Activated CD4-positive, alpha-beta T cell treated with anti-CD3 and anti-CD28 coated beads, Interleukin-2, amount 50 U/mL, for 4 hours (primary cell): ENCODE measurements at places on chromosomes 2 and 18.

- DNase-seq: no peak
Measured at GRCh38 chr2:221492636-221493035, 79.5 kb downstream of the EPHA4 start.

DNA sequence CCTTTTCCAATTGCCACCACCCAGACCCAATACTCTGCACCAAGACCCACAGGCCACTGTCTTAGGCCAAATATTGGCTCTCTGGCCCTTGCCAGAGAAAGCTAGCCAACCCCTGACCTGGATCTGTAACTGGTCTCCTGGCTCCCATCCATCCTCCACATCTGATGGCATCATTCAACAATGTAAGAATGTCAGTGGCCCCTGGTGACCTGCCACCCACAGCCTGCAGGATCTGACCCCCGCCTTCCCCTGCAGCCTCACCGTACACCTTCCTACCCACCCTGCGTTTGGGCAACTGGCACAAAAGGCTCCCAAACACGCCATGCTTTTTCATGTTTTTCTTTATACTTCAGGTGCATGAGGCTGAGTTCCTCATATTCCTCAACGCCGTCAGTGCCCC is 60.0 kb upstream of the ASAP2 start:
- no peak for DNase-seq

DNA sequence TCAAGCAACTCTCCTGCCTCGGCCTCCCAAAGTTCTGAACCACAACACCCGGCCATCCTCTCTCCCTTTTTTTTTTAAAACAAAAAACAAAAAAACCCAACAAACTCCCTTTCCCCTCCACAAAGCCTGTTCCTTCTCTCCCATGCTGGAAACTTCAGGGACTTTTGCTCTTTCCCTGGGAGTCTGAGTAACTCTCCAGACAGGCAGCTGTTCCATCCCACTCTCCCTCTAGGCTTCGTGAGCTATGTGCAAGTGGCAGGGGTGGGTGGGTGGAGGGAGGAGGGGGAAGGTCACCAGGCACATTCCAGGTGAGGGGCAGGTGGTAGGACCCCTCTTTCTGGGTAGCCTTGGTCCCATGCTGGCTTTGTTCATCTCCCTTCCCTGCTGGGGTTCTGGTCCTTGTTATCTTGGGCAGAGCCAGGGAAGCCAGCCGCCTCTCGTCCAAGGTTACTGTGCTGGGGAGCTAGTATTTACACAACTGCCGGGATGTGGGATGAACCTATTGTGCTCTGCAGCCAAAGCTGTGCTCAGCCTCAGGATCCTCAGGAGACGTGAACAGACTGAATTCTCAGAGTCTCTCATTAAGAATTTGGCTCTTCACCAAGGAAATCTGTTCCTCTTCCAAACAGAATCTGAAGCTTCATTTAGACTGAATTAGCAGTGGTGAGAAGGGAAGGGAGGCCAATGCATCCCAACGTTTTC is 106.9 kb downstream of the LIPG start:
- DNase-seq: no peak

DNA sequence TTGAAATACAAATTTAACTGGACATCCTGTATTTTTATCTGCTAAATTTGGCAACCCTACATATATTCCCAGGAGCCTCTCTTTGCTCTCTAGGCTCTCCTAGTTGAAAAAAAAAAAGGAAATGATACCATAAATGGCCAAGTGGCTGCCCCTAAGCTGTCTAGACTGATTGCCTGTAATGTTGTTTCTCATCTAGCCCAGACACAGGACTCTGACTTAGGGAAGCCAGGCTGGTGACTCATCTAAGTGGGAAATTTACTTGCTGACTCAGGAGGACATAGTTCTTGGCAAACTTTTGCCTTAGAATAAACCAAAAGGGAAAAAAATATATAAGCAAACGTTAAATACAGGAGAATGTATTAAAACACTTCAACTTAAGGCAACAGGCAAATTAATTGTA is 14.6 kb upstream of the ITGAV start:
- no peak for DNase-seq

GRCh38 chr2:236794176-236794957 is 224.7 kb downstream of the ACKR3 start:
- no peak for DNase-seq

GRCh38 chr2:206989311-206989710 is 50.0 kb downstream of the CPO start:
- DNase-seq: no peak

DNA sequence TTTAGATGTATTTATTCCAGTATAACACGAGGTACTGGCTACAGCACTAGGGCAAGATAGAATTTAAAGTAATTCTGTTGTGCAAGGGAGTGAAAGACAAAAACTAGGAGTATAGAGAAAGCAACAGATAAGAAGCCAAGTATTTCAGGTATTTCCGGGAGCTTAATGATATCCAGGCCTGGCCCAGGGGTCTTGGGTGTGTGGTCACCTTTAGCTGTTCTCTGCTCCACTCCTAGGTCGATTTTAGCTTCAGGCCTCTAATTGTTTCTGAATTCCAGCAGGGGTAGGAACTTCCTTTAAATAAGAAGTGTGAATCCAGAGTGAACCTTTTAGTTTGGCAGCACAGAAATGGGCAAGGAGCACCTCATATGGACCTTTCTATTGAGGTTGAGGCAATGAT is 342.3 kb upstream of the MYT1L start:
- no peak for DNase-seq

DNA sequence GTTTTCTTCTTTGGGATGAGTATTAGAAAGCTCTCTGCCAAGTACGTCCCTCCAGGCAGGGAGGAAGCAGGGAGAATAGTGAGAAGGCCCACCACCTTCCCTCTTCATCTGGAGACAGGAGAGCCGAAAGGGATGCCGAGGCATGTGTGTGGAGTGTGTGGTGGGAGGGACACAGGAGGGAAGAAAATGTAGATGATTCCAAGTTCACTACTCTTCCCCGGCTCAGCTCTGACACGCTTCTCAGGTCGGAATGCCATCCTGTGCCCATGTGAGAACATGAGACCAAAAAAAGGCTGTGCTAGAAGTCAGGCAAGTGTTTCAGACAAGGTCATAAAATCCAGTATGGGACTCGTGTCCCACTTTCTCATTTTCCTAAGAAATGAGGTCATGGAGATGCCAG is 47.4 kb downstream of the GYPC start:
- DNase-seq: no peak

GRCh38 chr2:200810252-200810997 is 1.3 kb upstream of the BZW1 start:
- no peak for DNase-seq

DNA sequence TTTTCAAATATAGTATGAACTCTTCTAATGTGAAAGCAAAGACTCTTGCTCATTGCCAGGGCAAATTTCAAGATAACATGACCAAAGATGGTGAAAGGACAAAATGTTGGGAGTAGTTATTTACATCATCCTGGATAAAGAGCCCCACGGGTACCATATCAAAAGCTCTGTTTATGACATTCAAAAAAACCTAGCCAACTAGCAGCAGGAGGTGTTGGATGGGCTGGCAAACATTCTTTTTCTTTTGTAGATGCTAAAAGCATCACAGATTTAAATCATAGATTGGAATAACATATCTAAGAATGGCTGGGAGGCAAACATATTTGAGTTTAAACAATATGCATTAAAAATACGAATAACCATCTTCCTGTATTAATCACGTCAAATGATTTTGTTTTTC is 153.5 kb downstream of the ICOS start:
- DNase-seq: no peak
